ENCODE measurements at places on chromosomes 2 and 18.

DNA sequence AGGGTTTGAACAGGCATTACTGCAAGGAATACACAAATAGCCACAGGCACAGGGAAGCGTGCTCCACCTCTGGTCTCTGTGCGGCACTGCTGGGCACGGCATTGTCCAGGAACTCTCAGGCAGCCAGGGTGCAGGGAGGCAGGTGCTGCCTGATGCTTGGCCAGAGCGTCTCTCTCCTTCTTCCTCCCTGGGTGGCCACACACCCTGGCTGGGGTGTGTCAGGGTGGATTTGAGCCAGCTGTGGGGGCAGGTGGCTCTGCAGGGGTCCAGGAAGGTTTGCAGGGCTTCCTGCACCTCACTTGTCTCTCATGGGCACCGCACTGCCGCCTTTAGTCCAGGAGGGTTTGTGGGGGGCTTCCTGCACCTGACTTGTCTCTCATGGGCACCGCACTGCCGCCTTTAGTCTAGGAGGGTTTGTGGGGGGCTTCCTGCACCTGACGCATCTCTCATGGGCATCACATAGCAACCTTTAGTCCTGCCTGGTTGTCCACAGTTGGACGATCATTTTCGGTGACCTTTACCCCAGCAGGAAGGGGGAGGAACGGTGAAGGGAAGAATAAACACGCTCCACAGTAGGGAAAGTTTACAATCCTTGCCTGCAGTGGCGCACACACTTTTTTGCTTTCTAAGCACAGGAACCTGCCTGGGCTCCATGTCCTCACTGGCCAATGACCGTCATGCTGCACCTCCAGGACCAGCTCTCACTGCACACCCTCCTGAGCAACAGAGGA, 332.9 kb downstream of the EIPR1 start:
- DNase-seq = no peak

DNA sequence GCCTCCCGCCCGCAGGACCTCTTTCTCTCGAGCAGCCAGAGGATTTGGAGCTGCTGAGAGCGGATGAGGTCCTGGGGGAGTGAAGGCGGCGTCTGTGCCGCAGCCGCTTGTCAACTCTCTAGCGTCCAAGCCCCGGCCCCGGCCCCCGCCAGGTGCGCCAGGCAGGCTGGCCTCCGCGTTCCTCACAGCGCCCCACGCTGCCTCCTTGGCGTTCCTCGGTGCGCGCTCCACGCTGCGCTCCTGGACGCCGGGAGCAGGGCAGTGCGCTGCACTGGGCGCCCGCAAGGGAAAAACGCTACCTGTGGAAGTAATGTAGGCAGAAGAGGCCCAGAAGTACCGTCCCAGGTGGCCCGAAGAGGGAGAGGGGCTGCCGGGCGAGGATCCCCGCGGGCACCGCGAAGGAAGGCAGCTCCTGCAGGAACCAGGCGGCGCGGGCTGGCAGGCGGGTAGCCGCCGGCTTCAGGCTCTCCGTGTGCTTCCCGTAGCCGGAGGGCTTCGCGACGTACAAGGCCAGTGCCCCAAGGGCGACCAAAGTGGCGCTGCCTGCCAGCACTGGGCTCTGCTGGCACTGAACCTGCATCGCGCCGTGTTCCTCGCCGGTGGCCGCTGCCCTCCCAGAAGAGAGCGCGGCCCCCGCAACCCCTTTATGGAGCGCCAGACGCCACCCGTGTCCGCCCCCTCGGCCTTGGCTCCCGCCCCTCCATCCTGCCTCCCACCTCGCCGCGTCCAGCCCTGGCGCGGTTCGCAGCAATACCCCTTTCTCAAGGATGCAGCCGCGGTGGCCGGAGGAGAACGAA, at the start of gene SRD5A2:
SRD5A2 (minus strand) TSS at position 618 of the 797 bp plus-strand sequence; CDS start at position 580, 38 bp downstream.
- DNase-seq = no peak

DNA sequence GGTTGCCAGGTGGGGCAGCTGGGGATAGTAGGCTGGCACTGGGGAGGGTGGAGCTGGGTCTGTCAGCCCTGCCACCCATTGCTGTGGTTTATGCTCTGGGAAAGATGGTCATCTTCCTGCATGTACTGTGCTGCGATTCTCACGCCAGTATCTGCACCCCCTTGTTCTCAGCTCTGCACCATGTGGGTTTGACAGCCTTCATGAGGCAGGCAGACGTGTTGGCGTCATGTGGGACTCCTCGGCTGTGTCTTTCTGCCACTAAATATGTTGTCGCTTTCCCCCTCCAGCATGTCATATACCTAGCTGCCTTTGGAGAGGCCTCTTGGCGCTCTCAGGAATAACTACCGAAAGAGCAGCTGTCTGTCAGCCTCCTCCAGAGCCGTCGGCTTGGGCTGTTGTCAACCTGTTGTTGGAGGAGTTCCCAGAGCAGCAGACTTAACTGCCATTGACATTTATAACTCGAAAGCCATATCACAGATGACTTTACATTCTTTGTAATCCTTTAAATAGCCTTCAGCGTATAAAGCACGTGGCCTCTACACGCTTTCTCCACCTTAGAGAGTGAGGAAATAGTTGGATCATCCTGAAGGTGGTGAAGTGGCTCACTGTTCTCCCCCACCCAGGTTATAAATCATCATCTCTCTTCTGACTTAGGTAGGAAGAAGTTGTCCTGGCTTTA, 80.4 kb upstream of the MGAT5 start:
- DNase-seq = no peak

- DNase-seq = no peak
These were observed 157.4 kb downstream of the MYO3B start for GRCh38 chr2:170335351-170335750.

DNA sequence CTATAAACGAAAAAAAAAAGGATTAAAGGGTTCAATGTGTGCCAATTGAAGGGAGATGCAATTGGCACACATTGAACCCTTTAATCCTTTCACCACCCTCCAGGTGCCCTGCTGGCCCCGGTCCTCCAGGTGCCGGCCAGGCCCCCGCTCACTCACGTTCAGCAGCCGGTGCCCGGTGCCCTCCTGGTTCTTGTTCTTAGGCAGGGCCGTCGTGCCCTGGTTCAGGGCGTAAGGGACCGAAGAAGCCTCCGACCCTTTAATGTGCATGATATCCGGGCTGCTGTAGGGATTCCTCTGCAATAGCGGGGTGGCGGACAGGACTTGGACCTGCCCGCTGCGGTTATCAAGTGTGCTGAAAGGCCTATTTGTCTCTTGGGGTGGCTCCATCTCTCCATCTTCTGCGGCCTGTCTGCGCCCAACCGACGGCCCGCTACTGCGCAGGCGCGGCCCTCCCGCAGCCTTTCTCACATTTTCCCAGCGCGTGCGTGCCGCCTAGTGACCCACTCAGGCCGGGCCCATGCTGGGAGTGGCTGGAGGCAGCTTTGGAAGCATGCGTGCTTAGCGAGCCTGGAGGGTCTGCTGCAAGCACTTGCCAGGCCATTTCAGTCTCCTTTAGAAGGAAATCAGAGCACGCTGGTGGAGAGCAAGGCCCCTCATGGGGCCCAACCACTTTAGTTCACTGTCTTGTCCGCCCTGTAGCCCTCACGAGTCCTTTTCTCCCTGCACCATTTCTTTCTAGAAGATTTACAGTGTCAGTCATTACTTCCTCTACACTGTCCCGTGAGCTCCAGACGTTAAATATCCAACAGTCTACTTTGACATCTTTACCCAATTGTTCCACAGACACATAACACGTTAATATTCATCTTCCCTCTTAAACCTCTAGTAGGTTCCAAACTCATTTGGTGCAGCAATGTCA, 24.3 kb downstream of the TMEM237 start:
- DNase-seq = no peak

- DNase-seq = no peak
These were observed 28.2 kb upstream of the IL1R1 start for GRCh38 chr2:102114290-102114721.

- no peak for DNase-seq
These were observed 113.4 kb downstream of the MC4R start for GRCh38 chr18:60259052-60259681.
